GM12878 (cell line): ENCODE measurements at places on chromosomes 5 and 9. TPM values are rescaled to one million over a fixed set of nuclear protein-coding genes. Genes with fewer than 3 reads are reported as not detected.

GRCh38 chr5:172007175-172008110 is 1.0 kb upstream of the FBXW11 start:
- DNase-seq, result no peak

- DNase-seq, result no peak
Measured at GRCh38 chr5:148794729-148795561, 31.5 kb upstream of the ADRB2 start.

Gene FST
- total RNA-seq, result 0.23 and 0.43 TPM in 2 replicates

- no peak for DNase-seq
Measured at GRCh38 chr9:104779946-104780535, 16.1 kb downstream of the NIPSNAP3B start.

GRCh38 chr9:120841930-120842684 is 615 bp downstream of the PSMD5 start:
- no peak for DNase-seq

Gene IGFBPL1
- not detected in 2 replicates for total RNA-seq

DNA sequence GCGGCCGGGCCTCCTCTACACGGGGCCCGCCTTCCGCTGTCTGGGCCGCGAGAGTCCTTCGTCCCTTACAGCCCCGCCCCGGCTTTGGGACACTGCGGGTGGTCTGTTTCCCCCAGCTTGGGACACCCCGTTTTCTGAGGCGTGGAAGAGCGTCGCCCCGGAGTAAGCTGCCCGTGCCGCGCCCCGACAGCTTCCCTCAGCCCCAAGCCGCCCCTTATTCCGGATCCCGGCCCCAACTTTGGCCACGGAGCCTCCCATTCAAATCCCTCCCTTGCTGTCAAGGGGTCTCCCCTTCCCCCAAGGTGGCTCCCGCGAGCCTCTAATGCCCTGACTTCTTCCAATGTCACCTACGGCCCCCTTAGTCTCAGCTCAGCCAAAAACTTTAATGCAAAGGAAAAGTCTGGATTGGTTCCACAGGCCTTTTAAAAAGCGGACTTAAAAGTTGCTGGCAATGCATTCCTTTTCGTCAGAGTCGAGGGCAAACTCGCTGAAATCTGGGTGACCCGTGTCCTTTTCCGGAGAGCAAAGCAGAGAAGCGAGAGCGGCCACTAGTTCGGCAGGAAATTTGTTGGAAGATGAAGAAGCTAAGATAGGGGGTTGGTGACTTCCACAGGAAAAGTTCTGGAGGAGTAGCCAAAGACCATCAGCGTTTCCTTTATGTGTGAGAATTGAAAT is 19.8 kb downstream of the EXOSC2 start:
- DNase-seq, result no peak

DNA sequence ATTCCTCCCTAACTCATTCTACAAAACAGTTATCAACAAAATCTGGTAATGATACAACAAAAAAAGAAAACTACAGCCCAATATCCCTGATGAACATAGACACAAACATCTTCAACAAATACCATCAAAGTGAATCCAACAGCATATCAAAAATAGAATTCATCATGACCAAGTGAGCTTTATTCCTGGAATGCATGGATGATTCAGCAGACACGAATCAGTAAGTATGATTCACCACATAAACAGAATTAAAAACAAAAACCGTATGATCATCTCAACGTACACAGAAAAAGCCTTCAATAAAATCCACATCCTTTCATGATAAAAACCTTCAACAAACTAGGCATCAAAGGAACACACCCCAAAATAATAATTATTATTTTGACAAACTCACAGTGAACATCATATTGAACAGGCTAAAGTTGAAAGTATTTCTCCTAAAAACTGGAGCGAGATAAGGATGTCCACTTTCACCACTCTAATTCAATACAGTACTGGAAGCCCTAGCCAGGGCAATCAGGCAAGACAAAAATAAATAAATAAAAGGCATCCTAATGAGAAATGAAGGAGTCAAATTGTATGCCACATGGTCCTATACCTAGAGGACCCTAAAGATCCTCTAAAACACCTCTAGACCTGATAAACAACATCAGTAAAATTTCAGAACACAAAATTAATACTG is 305.1 kb upstream of the RGMB start:
- no peak for DNase-seq

DNA sequence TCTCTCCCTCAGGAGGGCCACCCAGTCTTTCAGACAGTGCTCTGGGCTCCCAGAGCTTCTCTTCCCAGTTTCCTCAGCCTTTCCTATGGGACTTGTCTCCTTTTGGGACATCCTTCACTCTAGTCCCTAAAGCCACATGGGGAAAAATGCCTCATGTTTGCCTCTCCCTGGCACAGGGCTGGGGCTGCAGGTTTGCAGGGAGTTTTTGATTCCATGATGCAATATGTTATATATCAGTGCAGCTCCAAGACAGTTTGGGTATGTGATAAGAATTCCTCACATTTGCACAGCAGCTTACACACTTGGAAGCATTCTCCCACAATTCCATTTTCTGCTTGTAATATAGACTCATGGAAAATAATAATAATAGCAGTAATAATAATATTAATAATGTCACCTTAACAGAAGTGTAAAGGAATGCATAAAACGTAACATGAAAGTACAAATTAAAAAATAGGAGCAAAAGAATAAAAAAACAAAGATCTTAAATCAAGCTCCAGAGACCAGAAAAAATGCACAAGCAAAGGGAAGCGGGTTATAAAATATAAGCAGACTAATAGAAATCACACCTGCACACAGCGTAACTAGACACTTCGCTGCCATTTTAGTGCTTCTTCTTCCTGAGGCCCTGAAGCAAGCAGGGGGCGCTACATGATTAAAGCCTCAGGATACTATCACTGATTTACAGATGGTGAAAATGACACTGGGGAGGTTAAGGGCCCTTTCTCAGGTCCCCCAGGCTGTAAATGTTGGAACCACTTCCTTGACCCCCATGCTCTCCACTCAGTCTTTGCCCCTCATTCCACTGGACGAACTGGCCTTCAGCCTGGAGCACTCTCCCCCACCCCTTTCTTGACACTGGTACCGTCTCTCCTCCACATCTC is 70.0 kb upstream of the IL17B start:
- DNase-seq, result no peak
